CD4-positive, alpha-beta T cell treated with Interleukin-17A for 4 hours (primary cell): ENCODE measurements at places on chromosomes 11 and 22.

- DNase-seq, result no peak
Measured at GRCh38 chr11:79437278-79437980, 3.4 kb downstream of the TENM4 start.

GRCh38 chr11:75635066-75635862 is 33.6 kb downstream of the MAP6 start:
- no peak for DNase-seq

- no peak for DNase-seq
Measured at GRCh38 chr11:61526956-61527731, 18.6 kb downstream of the LRRC10B start.

- DNase-seq, result no peak
Measured at GRCh38 chr11:82872377-82873150, 27.7 kb downstream of the PRCP start.
